ENCODE measurements at places on chromosomes 5 and 9.
A peak's percentile ranks its signal among the peaks of the same experiment; 100 is the strongest.

DNA sequence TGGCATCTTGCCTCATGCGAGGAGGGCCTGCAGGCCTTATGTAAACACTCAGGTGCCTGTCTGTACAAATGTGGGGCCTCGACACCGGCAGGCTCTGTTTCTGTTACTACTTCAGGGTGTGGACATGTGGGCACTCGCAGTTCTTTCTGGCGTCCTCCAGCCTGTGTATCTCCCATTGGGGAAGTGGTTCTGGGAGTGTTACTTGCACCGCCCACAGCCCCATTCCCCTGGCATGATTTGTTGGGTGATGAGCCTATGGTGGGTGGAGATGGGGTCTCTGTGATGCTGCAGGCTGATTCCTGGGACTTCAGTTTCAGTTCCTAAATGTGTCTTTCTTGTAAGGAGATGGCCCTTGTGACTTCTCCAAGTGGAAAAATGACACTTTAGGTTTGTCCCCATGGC, 82.1 kb upstream of the PITX1 start:
- no peak for DNase-seq

- no peak for DNase-seq
These were observed 16.3 kb downstream of the PDGFRB start for GRCh38 chr5:150139334-150139733.

DNA sequence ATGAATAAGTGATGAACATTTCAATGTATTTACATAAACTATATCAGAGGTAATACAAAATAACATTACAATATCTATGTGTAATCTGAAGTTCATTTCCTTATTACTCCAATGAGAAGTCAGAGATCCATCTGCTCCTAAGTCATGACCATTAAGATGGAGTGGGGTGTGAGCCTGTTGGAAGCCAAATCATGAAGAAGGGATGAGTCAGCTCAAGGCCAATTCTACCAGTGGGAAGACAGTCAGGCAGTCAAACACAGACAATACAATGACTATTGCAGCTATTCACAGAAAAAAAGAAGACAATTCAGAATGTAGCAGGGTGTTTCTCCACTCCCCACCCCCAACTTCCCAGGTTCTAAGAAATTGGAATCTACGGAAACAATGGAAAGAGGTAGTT, 155.0 kb downstream of the NFIB start:
- DNase-seq = no peak

- DNase-seq = no peak
These were observed 31.7 kb downstream of the EPB41L4B start for GRCh38 chr9:109289186-109289585.

DNA sequence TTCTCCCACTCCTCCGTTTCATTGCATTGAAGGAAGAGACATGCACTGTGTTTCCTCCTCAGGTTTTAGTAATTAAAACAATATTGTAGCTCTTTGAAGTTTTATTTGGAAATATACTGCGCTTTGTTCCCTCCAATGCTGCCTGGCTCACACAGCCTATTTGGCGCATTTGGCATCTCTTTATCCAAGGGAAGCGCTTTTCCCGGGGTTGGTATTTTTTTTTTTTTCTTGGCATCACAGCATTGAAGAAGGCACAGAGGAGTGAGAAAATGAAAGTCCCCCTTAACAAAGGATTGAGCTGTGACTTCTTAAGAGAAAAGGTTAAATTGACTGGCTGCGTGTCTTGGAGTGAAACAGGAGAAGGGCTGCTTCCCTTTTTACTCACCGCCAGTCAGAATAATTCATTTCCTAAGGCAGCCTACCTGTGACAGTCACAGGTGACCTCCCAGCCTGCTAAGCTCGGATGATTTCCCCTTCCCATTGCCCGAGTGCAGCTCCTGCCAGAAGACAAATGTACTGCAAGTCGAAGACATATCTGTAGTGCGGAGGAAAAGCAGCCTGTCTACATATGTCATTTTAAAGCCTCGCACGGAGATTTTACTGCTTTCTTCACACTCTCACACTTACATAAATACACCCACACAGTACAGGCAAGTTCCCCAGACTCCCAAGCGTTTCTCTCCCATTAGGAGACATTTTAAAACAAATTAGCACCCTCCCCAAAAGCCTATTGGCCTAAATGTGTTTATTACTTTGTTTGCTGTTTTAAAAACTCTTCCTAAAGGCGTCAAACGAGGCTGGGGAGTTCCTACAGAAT, 665.5 kb upstream of the ZNF608 start:
- no peak for DNase-seq

DNA sequence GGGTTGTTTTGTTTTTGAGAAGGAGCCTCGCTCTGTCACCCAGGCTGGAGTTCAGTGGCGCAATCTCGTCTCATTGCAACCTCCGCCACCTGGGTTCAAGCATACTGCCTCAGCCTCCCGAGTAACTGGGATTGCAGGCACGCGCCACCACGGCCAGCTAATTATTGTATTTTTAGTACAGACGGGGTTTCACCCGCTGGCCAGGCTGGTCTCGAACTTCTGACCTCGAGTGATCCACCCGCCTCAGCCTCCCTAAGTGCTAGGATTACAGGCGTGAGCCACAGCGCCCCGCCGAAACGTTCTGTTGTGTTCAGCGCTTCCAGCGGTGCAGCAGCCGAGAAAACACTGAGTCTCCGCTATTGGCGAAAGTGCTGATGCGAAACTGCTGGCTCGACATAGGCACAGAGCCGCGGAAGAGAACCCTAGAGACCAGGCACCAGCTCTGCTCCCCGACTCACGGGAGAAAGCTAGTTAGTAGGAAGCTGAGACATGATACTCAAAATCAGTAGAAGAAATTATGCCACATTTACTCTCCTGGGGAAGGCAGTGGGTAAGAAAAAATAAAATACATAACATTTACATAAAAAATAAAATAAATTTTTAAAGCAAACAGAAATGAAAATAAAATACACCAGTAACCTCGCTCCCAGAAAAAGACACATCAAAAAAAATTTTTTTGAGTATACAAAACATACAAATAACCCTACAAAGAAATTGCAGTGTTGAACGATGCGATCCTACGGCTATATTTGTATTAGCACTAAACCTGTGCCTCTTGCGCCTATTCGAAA, 31.6 kb downstream of the ANXA2R start:
- peak; percentile 78 for DNase-seq

- DNase-seq = no peak
These were observed 17.5 kb upstream of the NDUFS4 start for GRCh38 chr5:53542926-53543325.

DNA sequence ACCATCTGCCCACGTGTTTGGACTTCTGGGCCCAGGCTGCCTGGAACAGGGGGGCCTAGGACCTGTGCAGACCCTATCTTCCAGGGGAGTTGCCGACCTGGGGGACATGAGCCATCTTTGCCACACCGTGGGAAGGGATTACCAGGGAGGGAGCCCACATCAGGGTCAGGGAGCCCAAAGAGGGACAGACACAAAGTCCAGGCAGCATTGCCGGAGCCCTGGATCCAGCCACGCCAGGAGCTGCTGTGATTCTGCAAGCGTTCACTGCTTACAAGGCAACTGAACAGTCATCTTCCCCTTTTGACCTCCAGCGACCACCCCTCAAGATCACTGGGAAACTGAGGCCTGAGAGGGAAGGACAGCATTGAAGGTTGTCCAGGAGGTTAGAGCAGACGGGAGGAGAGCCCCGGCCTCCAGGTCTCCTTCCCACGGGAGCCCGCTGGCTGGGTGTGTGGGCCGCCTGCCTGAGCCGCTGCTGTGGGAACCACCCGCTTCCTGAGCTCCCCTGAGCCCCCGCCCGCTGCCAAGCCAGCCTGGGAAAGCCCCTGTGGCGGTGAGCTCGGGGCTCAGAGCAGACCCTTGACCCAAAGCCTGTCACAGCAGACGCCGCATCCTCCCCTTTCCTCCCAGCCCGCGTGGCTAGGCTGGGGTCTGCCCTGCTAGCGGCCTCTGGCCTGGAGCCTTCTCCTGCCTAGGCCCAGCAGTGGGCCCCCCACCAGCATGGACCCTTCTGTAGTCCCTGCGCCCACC, 17.1 kb upstream of the NOTCH1 start:
- DNase-seq = no peak

DNA sequence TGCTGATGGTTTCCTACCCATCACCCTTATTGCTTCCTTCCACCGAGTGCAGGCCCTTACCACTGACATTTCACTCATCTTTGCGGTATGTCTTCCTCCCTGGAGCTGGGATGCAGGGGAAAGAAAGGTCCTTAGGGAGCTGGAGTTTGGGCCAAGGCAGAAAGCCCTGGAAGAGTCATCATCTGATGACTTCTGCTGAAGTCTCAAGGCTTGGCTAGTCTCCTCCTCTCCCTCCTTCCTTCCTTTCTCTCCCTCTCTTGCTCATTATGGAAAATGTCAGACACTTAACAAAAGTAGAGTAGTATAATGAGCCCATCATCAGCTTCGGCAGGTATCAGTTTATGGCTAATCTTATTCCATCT, 40.0 kb downstream of the LARP1 start:
- no peak for DNase-seq

DNA sequence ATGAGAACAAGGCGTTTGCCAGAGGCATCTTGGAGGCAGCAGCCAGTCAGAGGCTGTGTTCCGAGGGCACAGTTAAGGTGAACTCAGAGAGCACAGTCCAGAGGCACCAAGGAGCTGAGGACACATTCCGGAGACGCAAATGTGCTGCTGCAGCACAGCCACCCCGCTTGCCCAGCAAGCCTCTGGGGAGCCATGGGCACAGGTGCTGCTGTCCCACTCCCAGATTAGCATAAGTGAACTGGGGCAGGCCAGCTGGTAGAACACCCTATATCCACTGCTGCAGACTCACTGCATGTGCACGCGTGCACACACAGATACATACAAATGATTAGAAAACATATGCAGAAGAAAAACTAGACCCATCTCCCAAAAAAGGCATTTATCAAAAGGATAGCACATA, 164.5 kb downstream of the EBF1 start:
- DNase-seq = no peak

GRCh38 chr5:173291722-173292658, 36.2 kb downstream of the STC2 start:
- DNase-seq = no peak

DNA sequence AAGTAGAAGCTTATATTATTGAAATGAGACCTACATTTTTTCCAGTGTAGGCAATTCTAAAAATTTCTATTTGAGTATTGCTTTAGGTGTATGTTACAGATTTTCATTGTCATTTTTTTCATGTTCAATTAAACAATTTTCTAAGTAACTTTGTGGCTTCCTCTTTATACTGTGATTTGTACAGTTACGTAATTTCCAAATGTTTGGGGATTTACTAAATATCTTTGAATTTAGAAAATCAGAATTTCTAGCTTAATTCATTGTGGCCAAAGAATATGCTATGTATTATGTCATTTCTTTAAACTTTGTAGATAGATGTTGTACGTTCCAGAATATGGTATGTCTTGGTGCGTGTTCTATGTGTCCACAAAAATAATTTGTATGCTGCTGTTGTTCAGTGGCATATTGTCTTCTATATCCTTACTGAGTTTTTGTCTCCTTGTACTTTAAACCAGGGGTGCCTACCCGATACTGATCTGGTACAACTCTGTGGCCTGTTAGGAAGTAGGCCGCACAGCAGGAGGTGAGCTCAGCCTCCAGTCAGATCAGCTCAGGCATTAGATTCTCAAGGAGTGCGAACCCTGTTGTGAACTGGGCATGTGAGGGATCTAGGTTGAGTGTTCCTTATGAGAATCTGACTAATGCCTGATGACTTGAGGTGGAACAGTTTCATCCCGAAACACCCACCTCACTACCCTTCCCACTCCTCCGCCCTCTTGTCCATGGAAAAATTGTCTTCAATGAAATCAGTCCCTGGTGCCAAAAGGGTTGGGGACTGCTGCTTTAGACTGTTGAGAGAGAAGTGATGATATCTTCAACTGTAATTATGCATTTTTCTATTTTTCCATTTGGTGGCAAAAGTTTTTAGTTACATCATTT, 63.5 kb downstream of the UBE2R2 start:
- no peak for DNase-seq

- DNase-seq = no peak
These were observed 69.8 kb downstream of the ESM1 start for GRCh38 chr5:54915466-54916027.

- DNase-seq = no peak
These were observed 61.7 kb upstream of the PLPP6 start for GRCh38 chr9:4600368-4600767.

DNA sequence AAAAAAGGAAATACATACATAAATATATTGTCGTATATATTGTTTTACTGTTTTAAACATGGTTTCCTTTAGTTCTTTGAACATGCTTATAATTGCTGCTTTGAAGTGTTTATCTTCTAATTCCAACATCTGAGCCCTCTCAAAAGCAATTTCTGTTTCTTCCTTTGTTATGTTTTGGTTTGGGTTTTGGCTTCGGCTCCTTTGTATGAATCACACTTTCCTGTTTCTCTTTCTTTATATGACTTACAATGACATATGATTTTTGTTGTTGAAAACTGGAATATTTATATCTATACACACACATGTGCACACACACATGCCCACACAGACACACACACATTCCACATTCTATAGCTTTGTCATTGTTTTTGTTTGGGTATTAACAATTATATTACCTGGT, 1206.7 kb downstream of the CDH12 start:
- no peak for DNase-seq

DNA sequence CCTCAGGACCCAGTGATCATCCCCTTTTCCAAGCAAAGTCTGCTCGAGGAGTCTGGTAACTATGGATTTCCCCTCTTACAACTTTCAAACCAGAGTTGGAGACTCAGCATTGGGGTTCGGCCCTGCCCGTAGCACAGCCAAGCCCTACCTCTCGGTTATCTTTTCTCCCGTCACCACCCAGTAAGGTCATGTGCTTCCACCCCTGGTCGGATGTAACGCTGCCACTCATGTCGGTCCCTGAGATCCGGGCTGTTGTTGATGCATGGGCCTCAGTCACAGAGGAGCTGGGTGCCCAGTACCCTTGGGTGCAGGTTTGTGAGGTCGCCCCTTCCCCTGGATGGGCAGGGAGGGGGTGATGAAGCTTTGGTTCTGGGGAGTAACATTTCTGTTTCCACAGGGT, 1.2 kb downstream of the GALT start:
- no peak for DNase-seq

- no peak for DNase-seq
These were observed 5.8 kb downstream of the GCNT4 start for GRCh38 chr5:75046366-75047142.

All from activated CD8-positive, alpha-beta memory T cell treated with anti-CD3 and anti-CD28 coated beads for 48 hours (primary cell).